ENCODE measurements at places on chromosomes 5 and 9. TPM values are rescaled to one million over a fixed set of nuclear protein-coding genes. Genes with fewer than 3 reads are reported as not detected.

MEIKIN gene
- not detected for total RNA-seq

SEMA5A gene
- 26.5 TPM for total RNA-seq

ZFP62 gene
- 31.7 TPM for total RNA-seq

INSL6 gene
- total RNA-seq, result not detected
